ENCODE measurements at places on chromosomes 3 and 15.

- DNase-seq: no peak
Observed at GRCh38 chr3:144263706-144264105, 292.1 kb downstream of the DIPK2A start.

GRCh38 chr3:149848238-149848637, 35.2 kb downstream of the RNF13 start:
- DNase-seq: no peak

GRCh38 chr3:15319575-15319974, 12.8 kb downstream of the SH3BP5 start:
- DNase-seq: peak; percentile 40

GRCh38 chr3:112610121-112610520, 30.8 kb downstream of the CCDC80 start:
- DNase-seq: peak; percentile 77

- DNase-seq: peak; percentile 8
Observed at GRCh38 chr15:59751552-59752413, 62.7 kb upstream of the BNIP2 start.

GRCh38 chr3:37458162-37459120, 284.1 kb upstream of the LRRFIP2 start:
- no peak for DNase-seq

GRCh38 chr3:107589454-107589853, 66.7 kb downstream of the BBX start:
- no peak for DNase-seq

- no peak for DNase-seq
Observed at GRCh38 chr3:177599837-177600236, 402.6 kb upstream of the TBL1XR1 start.

All from AG08395 (cell line).